Activated CD4-positive, alpha-beta T cell treated with anti-CD3 and anti-CD28 coated beads, Interleukin-2, Interleukin-6, amounts not matched to agents 100 ng/mL and 50 ng/mL, durations not matched to agents 16 hours and 8 hours (primary cell): ENCODE measurements at places on chromosomes 12 and 14.
A peak's percentile ranks its signal among the peaks of the same experiment; 100 is the strongest.

DNA sequence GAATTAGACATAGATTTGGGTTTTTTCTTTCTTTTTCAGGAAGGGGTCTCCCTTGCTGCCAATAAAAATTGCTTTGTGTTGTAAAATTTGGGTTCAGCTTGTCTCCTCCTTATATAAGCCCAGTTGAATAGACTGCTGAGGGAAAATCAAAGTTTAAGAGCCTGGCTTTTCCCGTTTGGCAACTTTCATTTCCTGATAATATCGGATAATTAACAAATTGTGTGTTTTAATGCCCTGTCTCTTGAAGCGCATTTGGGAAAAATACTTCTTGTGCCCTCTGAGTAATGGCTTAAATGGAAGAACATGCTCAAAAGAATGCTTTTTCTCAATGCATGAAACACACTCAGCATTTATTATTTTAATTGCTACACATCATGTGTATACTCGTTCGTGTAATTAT, 198.0 kb upstream of the DCN start:
- no peak for DNase-seq

GRCh38 chr12:80241576-80242273, 142.4 kb downstream of the OTOGL start:
- no peak for DNase-seq

DNA sequence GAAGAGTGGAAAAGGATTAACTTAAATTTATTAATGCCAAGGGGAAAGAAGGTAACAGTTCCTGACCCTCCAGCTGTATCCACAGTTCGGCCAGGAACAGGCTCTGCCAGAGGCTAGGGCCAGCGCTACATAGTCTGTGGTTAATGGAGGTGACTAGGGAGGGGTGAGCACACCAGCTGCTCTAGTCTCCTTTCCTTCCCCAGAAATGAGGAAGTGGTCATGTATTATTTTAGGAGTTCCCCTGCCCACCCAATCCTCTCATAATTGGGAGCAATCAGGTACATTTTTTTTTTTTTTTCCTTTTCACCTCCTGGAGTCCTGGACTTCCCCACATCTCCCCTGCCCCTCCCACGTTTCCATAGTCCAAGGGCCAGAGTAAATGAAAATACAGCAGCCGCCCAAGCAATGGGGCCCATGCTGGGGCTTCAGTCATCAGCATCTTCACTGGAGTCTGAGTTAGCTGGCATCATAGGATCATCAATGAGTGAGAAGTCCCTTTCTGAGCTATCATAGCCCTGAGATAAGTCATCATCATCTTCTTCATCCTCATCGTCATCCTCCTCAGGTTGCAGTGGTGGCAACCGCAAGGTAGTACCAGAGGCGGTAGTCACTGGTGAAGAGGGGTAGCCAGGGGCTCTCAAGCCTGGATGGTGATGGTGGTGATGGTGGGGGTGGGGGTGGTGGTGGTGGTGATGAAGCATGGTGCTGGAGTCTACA, 1.5 kb upstream of the SUPT16H start:
- DNase-seq, result no peak

- DNase-seq, result no peak
Observed at GRCh38 chr12:131220331-131220685, 266.6 kb downstream of the ADGRD1 start.

- DNase-seq, result no peak
Observed at GRCh38 chr14:60175255-60175902, 10.2 kb upstream of the DHRS7 start.

GRCh38 chr12:129665414-129665813, 238.4 kb downstream of the TMEM132D start:
- DNase-seq, result no peak

- peak; percentile 57 for DNase-seq
Observed at GRCh38 chr12:106914796-106915634, 40.7 kb upstream of the TMEM263 start.

GRCh38 chr14:55107766-55108554, 21.1 kb upstream of the LGALS3 start:
- peak; percentile 81 for DNase-seq

DNA sequence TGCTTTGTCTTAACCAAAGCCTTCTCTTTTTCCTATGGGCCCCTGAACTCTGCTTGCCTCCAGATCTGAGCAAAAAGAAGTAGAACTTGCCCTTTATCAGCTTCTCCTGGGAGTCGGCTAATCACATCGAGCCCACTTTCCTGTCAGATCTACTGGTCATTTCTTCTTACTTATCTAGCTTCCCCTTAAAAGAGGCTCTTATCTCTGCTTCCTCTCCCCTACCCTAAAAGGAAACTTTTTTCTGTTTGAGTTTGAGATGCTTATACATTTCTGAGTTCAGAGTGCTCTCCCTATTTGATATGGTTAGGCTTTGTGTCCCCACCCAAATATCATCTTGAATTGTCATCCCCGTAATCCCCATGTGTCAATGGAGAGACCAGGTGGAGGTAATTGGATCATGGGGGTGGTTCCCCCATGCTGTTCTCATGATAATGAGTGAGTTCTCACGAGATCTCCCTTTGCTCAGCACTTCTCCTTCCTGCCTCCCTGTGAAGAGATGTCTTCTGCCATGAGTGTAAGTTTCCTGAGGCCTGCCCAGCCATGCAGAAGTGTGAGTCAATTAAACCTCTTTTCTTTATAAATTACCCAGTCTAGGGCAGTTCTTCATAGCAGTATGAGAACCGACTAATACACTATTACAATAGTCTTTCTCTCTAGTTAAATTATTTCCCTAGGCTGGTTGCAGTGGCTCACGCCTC, 114.7 kb upstream of the AMN1 start:
- no peak for DNase-seq

GRCh38 chr14:54048736-54049135, 92.1 kb upstream of the BMP4 start:
- no peak for DNase-seq

- no peak for DNase-seq
Observed at GRCh38 chr14:71521238-71522135, 410.7 kb upstream of the RGS6 start.

GRCh38 chr12:124456652-124457152, 110.7 kb downstream of the NCOR2 start:
- peak; percentile 51 for DNase-seq

- DNase-seq, result peak; percentile 22
Observed at GRCh38 chr14:46344327-46344937, 307.1 kb downstream of the RPL10L start.

GRCh38 chr14:103329401-103330347, 4.4 kb upstream of the EIF5 start:
- no peak for DNase-seq

- no peak for DNase-seq
Observed at GRCh38 chr12:122835750-122836026, 431 bp downstream of the HIP1R start.

- DNase-seq, result no peak
Observed at GRCh38 chr12:8145754-8146441, 10.9 kb upstream of the ZNF705A start.

DNA sequence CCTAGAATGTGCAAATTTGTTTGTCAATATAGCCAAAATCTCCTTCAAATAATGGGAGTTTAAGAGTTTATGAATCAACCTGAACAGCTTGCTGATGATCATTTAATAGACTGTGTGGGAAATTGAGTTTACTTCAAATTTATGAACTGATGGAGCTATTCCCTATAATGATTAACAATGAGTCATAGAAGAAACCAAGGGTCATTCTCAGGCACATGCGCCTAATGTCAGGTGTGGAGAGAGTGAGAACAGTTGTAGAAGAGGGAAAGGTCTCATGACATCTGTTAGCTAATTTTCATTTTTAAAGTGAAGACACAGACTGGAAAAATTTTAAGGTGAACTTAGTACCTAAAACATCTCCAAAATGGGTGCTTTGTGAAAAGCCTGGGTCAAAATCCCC, 191.8 kb downstream of the BMP4 start:
- DNase-seq, result no peak

GRCh38 chr14:105153331-105153731, 15.2 kb downstream of the JAG2 start:
- DNase-seq, result no peak

DNA sequence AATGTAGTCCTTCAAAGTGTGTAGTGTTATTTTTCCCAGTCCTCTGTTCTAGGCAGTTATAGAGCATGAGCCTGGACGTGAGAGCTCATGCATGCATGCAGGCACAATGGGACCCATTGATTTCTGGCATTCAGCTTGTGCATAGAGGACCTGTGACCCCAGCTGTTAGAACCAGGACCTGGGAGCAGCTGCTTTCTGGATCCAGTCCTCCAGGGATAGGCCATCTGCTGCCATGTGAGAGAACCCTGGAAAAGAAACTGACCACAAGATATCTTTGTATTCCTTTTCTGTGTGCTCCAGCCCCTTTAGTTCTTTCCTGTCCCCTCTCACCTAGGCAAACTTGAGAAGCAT, 76.9 kb downstream of the SUSD6 start:
- DNase-seq, result no peak

- DNase-seq, result no peak
Observed at GRCh38 chr14:28744126-28744525, 22.5 kb upstream of the FOXG1 start.

- no peak for DNase-seq
Observed at GRCh38 chr14:100142073-100143040, 17.1 kb downstream of the DEGS2 start.

- no peak for DNase-seq
Observed at GRCh38 chr12:45707241-45707857, 22.2 kb upstream of the ARID2 start.

GRCh38 chr12:118959348-118959747, 22.0 kb upstream of the SRRM4 start:
- no peak for DNase-seq

DNA sequence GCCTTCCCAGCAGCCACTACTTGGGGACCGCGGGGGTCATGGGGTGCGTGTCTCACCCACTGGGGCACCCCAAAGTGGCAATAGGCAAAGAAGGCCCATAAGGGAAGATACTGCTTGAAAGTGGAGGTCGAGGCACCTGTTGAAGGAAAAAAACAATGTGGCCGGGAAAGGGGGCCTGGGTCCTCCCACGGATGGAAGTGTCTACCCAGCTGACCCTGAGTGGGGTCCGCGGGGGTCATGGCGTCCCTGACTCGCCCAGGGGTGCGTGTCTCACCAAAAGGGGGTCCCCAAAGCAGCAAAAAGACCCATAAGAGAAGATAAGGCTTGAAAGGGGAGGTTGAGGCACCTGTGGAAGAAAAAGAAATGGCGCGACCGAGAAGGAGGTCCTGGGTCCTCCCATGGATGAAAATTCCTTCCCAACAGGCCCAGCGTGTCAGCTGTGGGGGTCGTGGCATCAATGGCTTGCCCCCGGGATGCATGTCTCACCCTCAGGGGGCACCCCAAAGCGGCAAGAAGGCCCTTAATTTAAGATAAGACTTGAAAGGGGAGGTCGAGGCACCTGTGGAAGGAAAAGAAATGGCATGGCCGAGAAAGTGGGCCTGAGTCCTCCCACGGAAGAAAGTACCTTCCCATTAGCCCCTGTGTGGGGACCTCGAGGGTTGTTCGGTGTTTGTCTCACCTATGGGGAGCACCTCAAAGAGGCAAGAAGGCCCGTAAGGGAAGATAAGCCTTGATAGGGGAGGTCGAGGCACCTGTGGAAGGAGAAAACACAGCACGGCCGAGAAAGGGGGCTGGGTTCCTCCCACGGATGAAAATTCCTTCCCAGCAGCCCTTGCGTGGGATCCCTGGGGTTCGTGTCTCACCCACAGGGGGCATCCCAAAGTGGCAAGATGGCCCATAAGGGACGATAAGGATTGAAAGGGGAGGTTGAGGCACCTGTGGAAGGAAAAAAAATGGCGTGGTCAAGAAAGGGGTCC, 266.0 kb downstream of the ALG10 start:
- no peak for DNase-seq

DNA sequence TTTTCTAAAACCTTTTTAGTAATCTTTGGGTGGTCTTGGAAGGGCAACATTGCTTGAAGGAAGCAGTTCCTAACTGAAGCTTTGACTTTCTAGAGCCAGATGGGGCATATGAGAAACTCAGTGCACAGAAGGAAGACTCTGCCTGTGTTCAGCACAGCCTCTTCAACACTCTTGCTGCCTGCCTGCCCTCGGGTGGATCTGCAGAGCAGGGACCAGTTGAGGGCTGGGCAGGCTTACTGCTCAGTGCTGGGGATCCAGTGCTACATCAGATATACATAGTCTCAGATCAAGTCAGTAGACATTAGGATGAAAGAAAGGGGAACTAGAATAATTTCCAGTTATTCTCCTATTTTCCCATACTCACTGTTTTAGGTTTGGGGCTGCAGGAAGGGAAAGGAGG, 29.5 kb upstream of the TMX1 start:
- no peak for DNase-seq

DNA sequence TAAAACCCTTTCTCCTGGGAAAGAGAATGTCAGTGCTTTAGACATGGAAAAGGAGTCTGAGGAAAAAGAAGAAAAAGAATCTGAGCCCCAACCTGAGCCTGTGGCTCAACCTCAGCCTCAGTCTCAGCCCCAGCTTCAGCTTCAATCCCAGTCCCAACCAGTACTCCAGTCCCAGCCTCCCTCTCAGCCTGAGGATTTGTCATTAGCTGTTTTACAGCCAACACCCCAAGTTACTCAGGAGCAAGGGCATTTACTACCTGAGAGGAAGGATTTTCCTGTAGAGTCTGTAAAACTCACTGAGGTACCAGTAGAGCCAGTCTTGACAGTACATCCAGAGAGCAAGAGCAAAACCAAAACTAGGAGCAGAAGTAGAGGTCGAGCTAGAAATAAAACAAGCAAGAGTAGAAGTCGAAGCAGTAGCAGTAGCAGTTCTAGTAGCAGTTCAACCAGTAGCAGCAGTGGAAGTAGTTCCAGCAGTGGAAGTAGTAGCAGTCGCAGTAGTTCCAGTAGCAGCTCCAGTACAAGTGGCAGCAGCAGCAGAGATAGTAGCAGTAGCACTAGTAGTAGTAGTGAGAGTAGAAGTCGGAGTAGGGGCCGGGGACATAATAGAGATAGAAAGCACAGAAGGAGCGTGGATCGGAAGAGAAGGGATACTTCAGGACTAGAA, 6.1 kb downstream of the PNN start:
- no peak for DNase-seq

DNA sequence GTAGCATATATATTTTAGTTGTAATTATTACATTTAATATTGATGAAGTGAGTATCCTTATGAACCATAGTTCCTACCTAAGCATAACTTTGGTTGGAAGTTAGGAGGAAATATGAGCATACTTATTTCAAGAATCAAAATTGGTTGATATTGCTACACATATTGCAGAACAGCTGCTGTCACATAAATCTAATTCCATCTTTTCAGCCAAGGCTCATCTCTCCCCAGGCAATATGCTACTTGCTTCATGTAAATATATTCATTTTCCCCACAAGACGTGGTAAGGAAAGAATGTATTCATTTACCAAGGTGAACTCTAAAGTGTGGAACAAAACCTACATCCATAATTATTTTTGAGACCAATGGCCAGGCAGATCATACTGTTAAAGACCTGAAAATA, 62.5 kb upstream of the HIF1A start:
- no peak for DNase-seq

- peak; percentile 74 for DNase-seq
Observed at GRCh38 chr12:94379479-94380113, 80.1 kb downstream of the CEP83 start.

GRCh38 chr12:14187966-14188365, 177.5 kb upstream of the ATF7IP start:
- no peak for DNase-seq

GRCh38 chr12:108773798-108774788, 42.8 kb upstream of the CORO1C start:
- no peak for DNase-seq

- no peak for DNase-seq
Observed at GRCh38 chr12:124463341-124463921, 104.0 kb downstream of the NCOR2 start.
